Panc1 (cell line): ENCODE measurements at places on chromosomes 5 and 9.

DNA sequence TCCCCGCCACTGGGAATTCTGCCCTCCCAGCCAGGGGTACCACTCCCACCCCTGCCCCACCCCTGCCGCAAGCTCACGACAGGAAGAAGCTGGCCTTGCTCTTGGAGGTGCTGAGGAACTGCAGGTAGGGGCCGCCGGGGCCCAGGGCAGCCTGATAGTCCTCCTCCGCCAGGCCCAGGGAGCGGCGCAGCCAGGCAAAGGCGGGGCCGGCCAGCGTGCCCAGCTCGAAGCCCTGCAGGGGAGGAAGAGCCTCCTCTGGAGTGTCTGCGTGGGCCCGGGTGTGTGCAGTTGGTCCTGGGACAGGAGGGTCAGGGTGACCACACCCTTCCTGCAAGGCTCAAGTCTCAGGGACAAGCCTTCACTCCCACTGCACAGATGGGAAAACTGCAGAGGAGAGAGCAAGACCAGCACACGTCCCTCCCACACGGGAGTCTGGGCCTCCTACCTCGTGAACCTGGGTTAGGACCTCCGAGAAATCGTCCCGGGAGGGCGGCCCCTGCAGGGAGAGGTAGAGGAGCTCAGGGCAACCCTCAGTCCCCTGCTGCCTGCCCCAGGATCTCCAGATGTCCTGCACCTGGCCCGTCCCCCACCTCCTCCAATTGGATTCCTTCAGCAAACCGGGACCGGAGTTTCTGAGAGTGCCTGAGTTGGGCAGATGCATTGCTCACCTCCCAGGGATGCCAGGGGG is 2.4 kb downstream of the PIP5KL1 start:
- no peak for DNase-seq

DNA sequence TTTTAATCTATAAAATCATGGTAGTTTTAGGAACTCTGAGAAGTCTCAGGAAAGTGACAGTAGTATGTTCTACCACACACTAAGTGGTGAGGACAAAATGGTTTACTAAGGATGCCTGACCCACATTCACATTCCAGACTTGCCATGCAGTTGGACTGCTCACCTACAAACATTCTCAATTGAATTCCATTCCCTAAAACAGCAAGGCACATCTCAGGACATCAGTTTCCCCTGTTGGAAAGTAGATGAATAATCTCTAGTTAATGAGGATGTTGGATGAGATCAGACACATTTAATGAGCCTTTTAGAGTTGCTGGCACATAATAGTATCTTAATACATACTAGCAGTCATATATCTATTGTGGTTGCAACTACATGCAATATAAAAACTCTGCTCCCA is 76.6 kb downstream of the ZNF618 start:
- DNase-seq = no peak

DNA sequence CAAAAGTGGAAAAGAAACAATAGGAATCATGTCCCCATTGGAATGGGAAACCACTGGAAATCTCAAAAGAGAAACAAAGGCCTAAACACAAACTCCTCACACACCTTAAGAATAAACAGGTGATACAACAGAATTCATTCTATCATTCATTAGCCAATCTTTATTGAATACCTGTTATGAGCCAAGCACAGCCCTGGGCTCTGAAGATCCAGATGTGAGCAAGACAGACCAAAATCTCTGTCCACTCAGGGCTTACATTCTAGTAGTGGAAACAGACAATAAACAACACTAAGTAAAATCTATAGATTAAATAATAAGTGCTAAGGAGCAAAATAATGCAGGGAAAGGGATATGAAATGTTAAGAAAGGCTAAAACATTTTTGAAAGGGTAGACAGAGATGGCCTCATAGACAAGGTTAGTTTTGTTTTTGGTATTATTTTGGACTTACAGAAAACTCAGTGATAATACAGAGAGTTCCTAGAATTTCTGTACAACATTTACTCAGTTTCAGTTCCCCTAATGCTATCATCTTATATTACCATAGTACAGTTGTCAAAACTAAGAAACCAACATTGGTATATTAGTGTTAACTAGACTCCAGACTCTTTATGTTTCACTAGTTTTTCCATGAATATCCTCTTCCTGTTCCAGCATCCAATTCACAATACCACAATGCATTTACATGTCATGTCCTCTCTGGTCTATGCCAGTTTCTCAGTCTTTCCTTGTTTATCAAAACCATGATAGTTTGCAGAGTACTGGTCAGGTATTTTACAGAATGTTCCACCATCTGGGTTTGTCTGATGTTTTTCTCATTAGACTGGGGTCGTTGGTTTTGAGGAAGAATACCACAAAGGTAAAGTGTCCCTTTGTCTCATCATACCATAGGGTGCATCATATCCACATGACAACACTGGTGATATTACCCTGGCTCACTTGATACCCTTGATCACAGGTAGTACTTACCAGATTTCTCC is 103.7 kb downstream of the SIL1 start:
- no peak for DNase-seq

- no peak for DNase-seq
Measured at GRCh38 chr5:68378204-68378820, 162.8 kb downstream of the PIK3R1 start.

DNA sequence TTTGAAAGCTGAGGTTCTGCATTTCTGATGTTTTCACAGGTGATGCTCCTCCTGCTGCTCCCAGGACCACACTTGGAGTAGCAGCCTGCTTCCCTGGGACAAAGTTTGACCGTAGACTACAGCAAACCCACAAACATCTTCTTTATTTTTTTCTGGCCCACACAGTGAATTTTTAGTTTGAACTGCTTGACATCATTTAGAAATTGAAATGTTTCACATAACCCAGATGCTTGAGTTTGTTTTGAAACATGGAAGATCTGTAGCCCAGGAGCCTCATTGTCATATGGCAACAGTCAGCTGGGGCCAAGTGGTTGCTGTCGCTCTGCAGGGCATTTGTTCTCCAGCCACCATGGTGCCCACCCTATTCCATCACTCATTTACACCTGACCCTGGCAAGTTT is 8.4 kb downstream of the SH3TC2 start:
- DNase-seq = no peak

DNA sequence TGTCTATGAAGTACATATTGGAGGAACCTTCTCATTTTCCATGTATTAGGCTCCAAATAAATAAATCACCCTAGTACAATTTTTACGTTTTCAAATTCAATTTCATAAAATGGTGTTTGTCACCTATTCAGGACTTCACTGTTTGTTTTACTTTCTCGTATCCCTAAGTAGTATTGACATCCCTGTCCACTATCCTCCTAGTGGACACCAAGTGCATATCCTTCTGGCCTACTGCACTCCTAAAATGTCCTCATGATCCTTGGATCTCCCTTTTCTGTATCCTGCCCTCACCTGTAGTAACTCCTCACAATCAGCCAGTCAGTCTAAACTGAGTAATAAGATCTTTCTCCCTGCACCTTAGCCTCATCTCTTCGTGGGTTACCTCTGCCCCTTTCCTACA is 539.9 kb downstream of the DMRTA1 start:
- no peak for DNase-seq

DNA sequence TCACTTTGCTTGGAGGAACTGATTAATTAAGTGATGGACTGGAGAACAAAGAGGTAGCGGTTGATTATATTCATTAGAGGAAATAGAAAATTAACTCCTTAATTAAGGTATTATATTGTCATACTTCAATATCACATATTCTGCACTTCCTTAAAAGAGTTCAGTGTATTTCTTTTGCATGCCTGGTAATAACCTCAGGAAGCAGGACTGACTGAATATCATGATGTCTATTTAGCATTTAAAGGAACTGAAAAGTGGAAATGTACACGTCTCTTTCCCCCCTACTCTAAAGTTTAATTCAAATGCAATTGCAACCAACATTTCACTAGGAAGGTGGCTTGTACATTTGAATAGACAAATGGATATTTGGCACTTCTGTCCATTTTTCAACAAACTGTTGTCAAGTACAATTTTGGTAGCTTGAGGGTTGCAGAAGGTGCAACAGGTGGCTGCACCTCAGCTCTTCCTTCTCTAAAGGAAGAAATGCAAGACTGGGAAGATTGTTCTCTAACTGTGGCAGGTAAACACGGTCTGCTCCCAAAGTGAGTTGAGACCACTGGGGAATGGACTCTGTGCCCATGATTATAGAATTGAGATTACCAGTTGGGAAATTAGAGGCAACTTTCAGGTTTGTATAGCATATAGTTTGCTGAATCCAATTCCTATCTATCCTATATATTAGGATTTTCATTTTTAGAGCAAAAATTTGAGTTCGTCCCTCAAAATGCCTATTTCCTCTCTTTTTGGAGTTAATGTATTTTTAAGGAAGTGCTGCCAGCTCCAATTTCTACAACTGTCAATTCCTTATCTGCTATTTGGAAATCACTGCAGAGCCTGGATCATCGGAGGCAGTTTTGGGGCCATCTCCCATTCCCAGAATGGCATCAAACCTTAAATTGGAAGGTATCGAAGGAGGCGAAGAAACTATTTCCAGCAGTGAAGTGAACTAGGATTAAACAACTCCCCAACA is 98.9 kb upstream of the TAF11L2 start:
- no peak for DNase-seq

DNA sequence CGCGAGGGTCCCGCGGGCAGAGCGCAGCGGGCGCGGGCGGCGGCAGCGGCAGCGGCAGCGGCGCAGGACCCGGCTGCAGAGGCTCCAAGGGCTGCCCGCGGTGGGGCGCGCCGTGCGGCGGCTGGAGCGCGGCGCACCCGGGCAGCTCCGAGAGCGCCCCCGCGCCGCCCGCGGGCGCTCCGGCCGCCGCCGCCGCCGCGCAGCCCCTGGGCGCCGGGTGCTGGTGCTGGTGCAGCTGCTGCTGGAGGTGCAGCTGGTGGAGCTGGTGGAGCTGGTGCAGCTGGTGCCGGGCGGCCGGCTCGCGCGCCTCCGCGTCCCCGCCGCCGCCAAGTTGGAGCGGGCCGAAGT is 644 bp downstream of the IER5L start:
- no peak for DNase-seq
